ENCODE measurements at places on chromosomes 11 and 22.

DNA sequence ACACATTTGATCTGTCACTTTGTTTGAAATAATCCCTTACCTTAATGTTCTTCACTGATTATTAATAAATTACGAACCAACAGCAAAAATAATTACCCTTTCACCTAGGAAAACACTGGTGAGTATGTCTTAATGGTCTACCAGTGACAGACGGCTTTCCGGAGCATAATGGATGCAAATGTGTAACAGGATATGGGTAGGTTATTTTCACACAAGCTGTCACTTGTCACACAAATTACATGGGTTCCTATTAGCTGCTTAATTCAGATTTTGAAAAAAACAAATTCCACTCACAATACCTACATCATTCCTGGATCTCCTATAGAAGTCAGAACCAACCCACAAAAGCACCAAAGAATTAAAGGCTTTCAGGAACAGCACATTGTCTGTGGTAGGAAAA lies 127.9 kb downstream of the WT1 start:
- no peak for DNase-seq

GRCh38 chr11:70305501-70305900 lies 35.0 kb downstream of the PPFIA1 start:
- DNase-seq: no peak

DNA sequence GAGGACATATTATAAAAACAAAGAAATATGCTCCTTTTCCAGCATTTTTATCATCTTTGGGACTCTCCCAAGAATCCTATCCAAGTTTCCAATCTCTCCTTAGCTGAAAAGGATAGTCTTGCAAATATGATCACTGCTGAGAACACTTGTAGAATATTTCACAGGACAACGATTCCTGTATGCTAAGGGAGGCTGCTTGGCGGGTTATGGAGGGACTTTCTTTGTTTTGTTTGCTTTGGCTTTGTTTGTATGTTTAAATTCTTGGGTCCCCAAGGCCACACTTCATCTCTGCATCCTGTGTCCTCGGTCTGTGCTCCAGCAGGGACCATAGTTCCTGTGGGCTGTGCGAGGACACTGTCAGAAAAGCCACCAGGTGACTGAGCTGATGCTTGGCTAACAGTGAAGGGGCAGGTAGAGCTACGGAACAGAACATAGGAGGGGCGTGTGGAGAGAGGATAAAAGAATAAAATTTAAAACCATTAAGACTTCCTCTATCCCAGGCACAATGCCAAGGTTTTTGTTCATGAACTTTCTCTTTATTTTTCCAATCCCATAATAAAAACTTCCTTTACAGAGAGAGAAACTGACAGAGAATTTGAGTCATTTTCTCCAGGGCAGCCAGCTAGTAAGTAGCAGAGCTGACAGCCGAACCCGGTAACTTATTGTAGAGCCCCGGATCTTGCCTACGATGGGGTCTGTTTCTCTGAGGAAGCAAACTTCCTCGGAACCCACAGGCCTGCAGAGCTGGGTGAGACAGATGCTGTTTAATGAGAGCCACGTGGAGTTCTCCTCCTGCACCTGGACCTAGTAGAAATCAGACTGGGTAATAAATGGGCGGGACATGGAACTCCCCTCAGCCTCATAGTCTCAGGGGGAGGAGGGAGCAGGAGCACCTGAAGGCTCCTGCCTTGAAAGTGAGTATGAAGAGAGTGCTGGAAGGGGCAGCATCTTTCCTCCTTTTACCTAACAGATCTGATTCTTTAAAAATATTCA lies at the start of gene IZUMO1R:
Gene IZUMO1R (plus strand): TSS at position 615 of the 993 bp plus-strand sequence. CDS start 1,057 bp downstream, outside the sequence.
- no peak for DNase-seq

DNA sequence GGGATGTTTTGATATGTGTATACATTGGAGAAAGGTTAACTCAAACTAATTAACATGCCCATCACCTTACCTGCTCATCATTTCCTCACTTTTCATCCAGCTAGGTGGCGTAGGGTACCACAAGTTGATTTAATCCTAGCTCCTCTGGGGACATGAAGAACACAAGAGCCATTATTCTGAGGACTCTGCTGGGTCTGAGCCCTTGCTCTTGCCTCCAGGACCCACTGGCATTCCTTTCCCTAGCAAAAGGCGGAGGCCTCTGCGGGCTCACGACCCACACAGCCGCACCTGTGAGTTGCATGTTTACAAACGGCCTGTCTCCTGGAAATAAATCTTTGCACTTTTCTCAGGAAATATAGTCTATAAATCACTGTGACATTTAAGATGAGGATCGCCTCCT lies 871.9 kb downstream of the TBC1D22A start:
- DNase-seq: no peak

- no peak for DNase-seq
These were observed 137.8 kb downstream of the KIRREL3 start for GRCh38 chr11:126862664-126863243.

GRCh38 chr22:45235851-45236342 lies 4.8 kb downstream of the KIAA0930 start:
- no peak for DNase-seq

DNA sequence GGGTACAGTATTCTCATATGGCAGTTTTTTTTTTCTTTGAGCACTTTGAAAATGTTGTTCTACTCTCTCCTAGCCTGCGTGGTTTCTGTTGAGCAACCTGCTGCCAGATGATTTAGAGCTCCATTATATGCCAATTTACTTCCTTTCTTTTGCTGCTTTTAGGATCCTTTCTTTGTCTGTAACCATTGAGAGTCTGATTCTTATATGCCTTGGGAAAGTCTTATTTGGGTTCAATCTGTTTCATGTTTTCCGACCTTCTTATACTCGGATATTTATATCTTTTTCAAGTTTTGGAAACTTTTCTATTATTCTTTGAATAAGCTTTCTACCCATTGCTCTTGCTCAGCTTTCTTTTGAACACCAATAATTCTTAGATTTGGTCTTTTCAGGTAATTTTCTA lies 138.1 kb upstream of the RAG2 start:
- DNase-seq: no peak

Measured in CD4-positive, alpha-beta T cell treated with Interleukin-17A for 1 hour (primary cell).